CD8-positive, alpha-beta memory T cell (primary cell): ENCODE measurements at places on chromosomes 6 and 20.

DNA sequence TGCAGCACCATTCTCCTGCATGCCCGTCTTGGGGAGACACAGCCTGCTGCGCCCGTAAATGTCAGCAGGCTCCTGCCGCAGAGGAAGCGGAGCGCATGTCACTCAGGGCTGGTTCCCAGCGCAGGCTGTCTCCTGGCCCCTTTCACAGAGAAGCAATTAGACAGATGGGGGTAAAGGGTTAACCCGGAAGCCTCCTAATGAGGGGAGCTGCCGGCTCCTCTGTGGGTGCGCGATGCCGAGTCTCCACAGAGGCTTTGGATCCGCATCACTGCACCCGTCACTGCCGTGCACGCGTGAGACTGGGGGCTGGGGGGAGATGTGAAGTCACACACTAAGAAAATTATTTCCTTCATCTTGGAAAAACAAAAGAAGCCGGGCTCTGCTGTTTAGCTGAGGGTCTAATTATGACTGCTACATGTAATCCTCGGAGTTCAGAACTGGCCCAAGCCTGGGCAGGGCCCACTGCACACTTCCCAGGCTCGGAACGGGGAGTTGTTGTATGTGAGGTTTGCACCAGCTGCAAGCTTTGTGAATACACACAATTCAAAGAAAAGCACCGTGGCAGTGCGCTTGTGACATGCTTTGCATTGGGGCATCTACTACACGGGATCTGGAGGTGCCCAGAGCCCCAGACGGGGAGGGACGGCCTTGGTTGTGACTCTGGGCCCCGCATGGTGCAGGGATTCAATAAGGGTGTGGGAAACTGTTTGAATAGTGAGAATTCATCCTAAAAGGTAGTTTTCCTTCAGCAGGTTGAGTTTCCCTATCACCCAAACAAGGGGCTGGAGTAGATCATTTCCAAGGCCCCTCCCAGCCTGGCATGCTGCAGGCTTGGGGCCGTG lies 331.6 kb downstream of the TAF4 start:
- no peaks in the 10 kb centered on the region for H3K36me3 ChIP-seq
- no peak for DNase-seq
- H3K4me3 ChIP-seq = no peak overlapping the region
- no peaks in the 10 kb centered on the region for H3K4me1 ChIP-seq
- H3K27ac ChIP-seq = no peak overlapping the region

DNA sequence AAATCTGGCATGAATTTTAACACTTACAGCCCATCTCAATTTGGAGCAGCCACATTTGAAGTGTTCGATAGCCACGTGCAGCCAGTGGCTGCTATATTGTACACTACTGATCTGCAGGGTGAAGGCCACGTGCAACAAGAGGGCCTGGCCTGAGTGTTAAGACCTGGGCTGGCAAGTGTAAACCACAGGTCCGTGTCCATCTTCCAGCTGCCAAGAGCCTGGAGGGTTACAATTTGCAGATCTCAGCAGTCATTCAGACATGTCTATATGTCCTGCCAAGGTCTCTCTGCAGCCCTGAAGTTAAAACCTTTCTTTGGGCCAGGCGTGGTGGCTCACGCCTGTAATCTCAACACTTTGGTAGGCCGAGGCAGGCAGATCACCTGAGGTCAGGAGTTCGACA lies 14.1 kb downstream of the SGK2 start:
- no peaks in the 10 kb centered on the region for H3K4me1 ChIP-seq
- no peak overlapping the region for H3K4me3 ChIP-seq
- H3K36me3 ChIP-seq = no peaks in the 10 kb centered on the region

DNA sequence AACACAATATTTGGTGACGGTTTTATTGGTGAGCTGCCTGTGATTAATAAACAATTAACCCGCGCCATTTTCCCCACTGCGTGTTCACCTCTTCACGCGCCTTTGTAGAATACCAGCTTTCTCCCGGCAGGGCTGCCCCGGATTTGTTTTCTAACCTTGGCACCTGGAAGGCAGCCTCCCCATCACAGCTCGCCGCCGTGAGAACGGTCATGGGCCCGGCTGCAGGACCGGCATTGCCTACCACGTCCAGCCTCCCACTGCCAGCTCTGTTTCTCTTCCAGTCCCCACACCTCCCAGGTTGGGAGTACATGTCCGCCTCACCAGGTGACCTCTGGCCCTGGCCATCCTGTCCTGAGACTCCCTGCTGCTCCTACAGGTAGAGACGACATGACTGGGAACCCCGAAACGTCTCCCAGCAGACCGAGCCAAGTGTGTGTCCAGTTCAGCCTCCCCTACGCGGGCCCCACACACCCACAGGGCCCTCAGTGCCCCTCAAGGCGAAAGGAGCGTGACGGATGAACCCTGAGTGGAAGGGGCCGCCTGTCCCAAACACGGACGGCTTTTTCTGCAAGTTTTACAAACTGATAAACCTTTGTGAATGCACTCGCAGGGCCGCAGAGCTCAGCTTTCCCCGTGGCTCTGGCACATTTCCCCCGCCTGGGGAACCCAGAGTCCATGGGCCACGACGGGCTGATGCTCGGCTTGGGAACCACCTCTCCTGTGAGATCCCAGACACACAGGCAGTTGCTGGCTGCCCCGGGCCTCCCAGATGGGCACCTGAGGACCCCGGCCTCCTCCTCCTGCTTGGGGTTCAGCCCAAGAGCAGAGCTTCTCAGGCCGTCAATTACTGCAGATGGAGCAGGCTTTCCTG lies 25.7 kb downstream of the FRMD1 start:
- H3K27ac ChIP-seq = no peak overlapping the region
- no peaks in the 10 kb centered on the region for H3K4me1 ChIP-seq
- H3K36me3 ChIP-seq = no peaks in the 10 kb centered on the region
- H3K27me3 ChIP-seq = no peaks in the 10 kb centered on the region

GRCh38 chr20:51888291-51888690 lies 86.0 kb upstream of the SALL4 start:
- H3K4me1 ChIP-seq = no peaks in the 10 kb centered on the region
- no peak overlapping the region for H3K4me3 ChIP-seq
- no peaks in the 10 kb centered on the region for H3K27me3 ChIP-seq
- no peak for DNase-seq
- H3K36me3 ChIP-seq = no peaks in the 10 kb centered on the region

DNA sequence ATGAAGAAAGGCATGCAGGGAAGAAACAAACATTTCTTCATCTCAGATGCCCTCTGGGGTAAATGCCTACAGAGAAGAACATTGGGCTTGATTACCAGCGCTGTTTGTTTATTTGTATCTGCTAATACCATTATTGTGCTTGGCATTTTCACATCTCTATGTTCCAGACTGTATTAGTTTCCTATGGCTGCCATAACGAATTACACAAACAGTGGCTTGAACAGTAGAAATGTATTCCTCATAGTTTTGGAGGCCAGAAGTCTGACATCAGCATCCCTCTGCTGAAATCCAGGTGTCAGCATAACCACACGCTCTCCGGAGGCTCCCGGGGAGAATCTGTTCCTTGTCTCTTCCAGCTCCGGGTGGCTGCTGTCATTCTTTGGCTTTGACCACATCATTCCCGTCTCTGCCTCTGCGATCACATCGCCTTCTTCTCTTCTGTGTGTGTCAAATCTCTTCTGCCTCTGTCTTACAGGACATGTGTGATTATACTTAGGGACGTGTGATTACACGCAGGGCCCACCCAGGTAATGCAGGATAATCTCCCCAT lies 241.6 kb upstream of the SUPT3H start:
- H3K27ac ChIP-seq = no peak overlapping the region
- peaks cover 13% of the 10 kb centered on the region for H3K4me1 ChIP-seq
- no peak for DNase-seq

GRCh38 chr6:100304575-100304974 lies 160.1 kb downstream of the SIM1 start:
- no peaks in the 10 kb centered on the region for H3K36me3 ChIP-seq
- no peak overlapping the region for H3K27ac ChIP-seq
- H3K27me3 ChIP-seq = no peaks in the 10 kb centered on the region
- no peak for DNase-seq

DNA sequence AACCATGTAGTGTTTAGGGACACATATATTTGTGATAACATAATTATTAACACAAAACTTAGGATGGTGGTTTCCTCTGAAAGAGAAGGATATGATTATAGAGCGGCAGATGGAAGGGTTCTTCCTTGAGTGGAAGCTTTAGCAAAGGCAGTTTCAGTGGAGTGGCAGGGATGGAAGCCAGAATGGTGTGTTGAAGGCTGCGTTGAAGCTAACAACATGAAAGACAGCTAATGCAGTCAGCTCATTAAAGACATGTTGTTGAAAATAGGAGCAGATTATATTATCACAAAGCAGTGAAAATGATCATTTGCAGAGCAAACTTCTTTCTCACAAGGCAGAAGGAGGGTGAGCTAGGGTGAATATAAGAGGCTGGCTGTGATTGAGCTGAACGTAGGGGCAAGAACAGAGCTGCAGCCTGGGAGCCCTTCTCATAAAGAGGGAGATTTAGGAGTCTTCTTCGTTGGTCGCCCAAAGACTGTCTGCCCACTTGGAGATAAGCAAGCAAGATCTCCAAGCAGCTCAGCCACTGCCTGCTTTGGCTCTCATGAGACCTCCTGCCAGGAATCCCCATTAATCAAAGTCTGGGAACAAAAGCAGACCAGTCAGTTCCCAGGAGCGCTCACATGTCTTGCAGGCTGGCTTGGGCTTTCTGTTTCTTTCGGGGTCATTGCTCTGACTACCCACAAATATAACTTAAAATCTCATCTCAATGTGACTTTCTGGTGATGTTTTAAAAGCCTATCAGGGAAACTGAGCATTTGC lies 2.6 kb upstream of the ANKRD6 start:
- peaks cover 6% of the 10 kb centered on the region for H3K4me1 ChIP-seq
- no peaks in the 10 kb centered on the region for H3K27me3 ChIP-seq
- no peak for DNase-seq
- no peaks in the 10 kb centered on the region for H3K36me3 ChIP-seq

GRCh38 chr6:53461696-53462095 lies 83.2 kb downstream of the GCLC start:
- H3K27ac ChIP-seq = no peak overlapping the region
- DNase-seq = no peak
- no peaks in the 10 kb centered on the region for H3K4me1 ChIP-seq
- H3K36me3 ChIP-seq = no peaks in the 10 kb centered on the region
- no peak overlapping the region for H3K4me3 ChIP-seq

- no peak overlapping the region for H3K27ac ChIP-seq
- no peak overlapping the region for H3K4me3 ChIP-seq
- no peak for DNase-seq
- H3K4me1 ChIP-seq = no peaks in the 10 kb centered on the region
These were observed 42.6 kb downstream of the TSBP1 start for GRCh38 chr6:32329141-32329540.

DNA sequence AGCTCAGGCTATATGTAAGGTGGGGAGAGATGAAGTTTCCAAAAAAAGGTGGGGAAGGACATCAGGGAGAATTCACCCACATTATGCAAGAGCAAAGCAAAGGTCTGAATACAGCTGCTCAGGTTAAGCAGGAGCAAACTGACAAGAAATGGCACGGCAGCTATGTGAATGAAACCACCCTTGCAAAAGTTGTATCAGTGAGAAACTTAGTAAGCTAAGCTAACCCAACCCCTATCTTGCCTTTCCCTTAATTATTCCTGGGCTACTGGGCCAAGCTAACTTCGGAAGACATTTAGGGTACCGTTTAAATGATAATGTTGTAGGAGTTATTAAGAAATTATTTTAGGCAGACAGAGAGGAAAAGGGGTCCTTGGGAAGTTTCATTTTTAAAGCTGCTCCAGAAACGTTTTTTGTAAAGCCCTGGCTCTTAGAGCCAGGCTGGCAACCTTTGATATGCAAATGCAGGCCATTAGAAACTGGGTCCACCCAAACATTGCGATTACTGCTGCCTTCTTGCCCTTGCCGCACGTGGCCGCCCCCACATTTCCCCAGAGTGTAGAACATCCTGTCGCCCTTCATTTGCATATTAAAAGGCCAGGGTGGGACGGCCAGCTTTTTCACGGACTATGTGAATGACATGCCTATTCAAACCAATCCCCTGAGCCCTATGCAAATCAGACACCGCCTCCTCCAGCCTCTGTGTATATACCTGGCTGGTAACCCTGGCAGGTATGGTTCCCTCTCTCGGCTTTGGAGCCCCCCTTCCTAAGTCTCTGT lies 60.5 kb upstream of the SAMD5 start:
- no peaks in the 10 kb centered on the region for H3K27me3 ChIP-seq
- DNase-seq = no peak
